ENCODE measurements at places on chromosomes 12 and 14.

DNA sequence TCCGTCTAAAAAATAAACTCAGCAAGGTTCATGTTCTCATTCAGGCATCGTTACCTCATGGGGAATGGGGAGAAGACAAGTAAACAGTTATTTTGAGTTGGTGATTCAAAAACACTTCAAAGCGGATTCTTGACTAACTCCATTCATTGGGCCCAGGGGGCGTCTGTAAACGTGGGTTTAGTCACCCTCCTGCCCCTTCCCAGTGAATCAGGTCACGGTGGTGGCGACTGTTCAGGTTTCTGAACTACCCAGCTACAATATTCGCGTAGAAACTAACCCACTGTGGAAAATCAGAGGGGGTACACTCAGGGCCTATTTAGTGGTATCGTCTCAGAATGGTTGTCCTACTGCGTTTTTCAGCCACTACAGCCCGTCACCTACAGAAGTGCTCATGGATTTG is 15.2 kb downstream of the OR6S1 start:
- DNase-seq: no peak

DNA sequence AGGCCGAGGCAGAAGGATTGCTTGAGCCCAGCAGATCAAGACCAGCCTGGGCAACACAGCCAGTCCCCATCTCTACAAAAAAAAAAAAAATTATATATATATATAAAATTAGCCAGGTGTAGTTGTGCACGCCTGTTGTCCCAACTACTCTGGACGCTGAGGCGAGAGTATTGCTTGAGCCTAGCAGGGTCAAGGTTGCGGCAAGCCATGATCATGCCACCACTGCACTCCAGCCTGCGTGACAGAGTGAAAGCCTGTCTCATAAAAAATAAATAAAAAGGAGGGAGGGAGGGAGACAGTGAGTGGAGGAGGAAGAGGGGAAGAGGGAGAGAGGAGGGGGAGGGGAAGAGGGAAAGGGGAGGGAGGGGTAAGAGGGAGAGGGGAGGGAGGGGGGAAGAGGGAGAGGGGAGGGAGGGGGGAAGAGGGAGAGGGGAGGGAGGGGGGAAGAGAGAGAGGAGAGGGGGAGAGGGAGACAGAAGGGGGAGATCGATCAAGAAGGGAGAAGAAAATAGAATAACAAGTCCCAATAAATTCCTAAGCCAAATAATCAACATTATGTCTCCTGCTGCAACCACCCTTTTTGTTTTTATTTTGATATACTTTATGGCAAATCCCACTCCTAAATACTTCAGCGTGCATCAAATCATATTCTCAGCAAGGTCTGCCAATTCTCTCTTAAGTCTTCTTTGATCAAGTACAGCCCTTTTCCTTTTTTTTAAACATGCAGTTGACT is 163.9 kb downstream of the MED13L start:
- DNase-seq: no peak

DNA sequence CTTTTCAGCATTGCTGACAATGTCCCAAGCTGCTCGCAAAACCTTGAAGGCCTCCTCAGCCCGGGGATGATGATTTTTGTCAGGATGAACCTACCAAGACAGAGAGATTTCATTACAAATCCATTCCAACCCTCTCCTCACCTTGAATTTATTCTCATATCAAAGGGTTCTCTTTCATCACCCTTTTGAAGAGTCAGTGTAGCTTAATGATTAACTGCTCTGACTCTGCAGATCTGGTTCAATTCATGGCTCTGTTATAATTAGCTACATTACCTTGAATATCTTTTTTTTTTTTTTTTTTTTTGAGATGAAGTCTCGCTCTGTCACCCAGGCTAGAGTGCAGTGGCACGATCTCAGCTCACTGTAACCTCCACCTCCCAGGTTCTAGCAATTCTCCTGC is 5.6 kb downstream of the ORMDL2 start:
- DNase-seq: no peak

- no peak for DNase-seq
Measured at GRCh38 chr14:86423214-86423613, 893.3 kb downstream of the FLRT2 start.

DNA sequence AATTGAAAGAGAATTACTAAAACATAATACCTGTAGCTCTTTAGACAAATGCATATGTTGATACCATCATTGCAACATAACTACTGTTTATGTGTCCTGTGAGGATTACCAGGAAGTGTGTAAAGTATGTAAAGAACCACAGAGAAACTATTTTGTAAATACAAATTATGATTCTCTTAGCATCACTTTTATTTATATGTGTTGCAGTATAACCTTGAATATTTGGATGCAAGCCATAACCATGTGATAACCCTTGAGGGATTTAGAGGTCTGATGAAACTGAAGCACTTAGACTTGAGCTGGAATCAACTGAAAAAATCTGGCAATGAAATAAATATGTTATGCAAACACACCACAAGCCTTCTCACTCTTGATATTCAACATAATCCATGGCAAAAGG is 77.5 kb downstream of the LRRC9 start:
- no peak for DNase-seq

DNA sequence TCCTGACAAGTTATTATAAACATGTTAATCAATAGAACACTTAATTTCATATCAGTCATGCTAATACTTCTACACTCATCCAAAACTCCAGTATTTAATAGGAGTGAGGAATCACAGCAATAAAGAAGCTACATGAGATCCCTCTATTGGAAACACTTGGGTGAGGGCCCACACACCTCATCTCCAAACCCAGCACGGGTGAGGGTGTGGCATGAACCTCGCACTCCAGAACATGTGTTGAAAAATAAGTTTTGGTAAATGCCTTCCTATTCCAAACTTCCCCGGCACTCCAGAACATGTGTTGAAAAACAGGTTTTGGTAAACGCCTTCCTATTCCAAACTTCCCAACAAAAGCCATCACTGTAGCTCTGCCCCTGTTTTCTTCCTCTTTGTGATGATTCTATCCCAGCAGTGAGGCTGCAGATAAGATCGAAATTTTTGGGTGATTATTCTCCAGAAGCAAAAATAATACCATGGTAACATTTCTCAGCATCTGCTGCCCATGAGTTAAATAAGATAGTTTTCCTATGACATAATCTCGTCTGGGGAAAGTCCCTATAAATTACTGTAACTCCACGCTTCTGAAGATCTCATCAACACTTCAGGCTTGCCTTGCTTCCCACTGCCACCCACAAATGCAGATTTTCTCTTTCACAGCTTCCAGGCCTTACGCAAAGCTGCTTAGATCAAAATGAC is 24.4 kb upstream of the PTPRB start:
- no peak for DNase-seq

- DNase-seq: no peak
Measured at GRCh38 chr12:120628919-120629318, 11.5 kb upstream of the CABP1 start.

- no peak for DNase-seq
Measured at GRCh38 chr12:66058554-66058953, 72.0 kb downstream of the LLPH start.

GRCh38 chr12:38838056-38838850 is 67.1 kb downstream of the CPNE8 start:
- DNase-seq: no peak

- DNase-seq: no peak
Measured at GRCh38 chr14:68690089-68690958, 102.5 kb downstream of the ZFP36L1 start.

- no peak for DNase-seq
Measured at GRCh38 chr14:29927376-29928116, at the start of gene PRKD1. TSS of gene PRKD1 (minus strand) at chr14:29927847.

DNA sequence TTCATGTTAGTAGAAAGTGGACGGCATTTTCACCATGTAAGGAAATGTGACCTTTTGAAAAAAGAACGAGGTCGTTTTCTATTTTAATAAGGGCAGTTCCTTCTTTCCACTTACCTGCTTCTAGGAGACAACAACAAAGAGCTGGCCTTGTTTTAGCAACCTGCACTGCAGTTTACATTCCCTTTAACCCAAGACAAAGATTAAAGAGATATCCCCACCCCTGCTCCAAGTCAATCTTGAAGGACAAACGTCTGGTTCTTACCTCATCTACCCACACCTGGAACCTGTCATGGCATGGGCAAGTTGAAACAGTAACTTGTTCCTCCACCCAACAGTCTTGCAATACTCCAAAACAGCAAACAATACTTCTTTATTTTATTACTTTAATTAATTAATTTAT is 32.7 kb downstream of the ZCCHC8 start:
- no peak for DNase-seq

GRCh38 chr12:92614502-92614901 is 88.3 kb upstream of the PLEKHG7 start:
- DNase-seq: no peak

GRCh38 chr12:69648476-69648875 is 37.8 kb upstream of the LRRC10 start:
- no peak for DNase-seq

Measured in stimulated activated CD8-positive, alpha-beta memory T cell treated with anti-CD3 and anti-CD28 coated beads, Interleukin-4, amount 100 ng/mL, for 4 hours (primary cell).